Spleen (tissue), 13 donors: ENCODE measurements at places on chromosomes 13 and 19. TPM values are rescaled to one million over a fixed set of nuclear protein-coding genes. Genes with fewer than 3 reads are reported as not detected.

GRCh38 chr13:74865656-74866055 is 616.3 kb downstream of the TBC1D4 start:
- H3K4me1 ChIP-seq: no peaks in the 10 kb centered on the region
- H3K27ac ChIP-seq: no peak overlapping the region
- DNase-seq: no peak
- no peaks in the 10 kb centered on the region for H3K27me3 ChIP-seq
- no peak overlapping the region for H3K4me3 ChIP-seq

GRCh38 chr19:55473225-55474012 is 3.0 kb upstream of the ZNF628 start:
- H3K4me3 ChIP-seq: no peak overlapping the region
- peak overlapping the region; percentile 56 for H3K27ac ChIP-seq

DNA sequence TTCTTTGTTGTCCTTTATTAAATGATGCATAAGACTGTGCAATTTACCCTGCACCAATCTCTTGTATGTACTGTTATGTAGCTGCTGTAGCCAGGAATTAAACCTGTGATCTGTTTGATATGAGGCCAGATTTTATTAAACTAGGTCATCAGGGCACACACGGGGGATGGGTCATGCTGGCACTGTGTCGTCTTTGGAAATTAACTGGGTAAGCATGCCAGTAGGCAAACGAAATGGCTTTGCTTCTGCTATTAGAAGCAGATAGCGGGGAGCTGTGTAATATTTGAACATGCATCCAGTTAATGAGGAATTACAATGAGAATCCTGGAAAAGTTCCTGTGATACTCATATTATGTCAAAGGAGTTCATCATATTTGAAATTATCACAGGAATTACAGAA is 23.5 kb downstream of the MTUS2 start:
- no peaks in the 10 kb centered on the region for H3K27me3 ChIP-seq
- no peaks in the 10 kb centered on the region for H3K4me1 ChIP-seq
- H3K36me3 ChIP-seq: no peaks in the 10 kb centered on the region
- no peak overlapping the region for H3K4me3 ChIP-seq

DNA sequence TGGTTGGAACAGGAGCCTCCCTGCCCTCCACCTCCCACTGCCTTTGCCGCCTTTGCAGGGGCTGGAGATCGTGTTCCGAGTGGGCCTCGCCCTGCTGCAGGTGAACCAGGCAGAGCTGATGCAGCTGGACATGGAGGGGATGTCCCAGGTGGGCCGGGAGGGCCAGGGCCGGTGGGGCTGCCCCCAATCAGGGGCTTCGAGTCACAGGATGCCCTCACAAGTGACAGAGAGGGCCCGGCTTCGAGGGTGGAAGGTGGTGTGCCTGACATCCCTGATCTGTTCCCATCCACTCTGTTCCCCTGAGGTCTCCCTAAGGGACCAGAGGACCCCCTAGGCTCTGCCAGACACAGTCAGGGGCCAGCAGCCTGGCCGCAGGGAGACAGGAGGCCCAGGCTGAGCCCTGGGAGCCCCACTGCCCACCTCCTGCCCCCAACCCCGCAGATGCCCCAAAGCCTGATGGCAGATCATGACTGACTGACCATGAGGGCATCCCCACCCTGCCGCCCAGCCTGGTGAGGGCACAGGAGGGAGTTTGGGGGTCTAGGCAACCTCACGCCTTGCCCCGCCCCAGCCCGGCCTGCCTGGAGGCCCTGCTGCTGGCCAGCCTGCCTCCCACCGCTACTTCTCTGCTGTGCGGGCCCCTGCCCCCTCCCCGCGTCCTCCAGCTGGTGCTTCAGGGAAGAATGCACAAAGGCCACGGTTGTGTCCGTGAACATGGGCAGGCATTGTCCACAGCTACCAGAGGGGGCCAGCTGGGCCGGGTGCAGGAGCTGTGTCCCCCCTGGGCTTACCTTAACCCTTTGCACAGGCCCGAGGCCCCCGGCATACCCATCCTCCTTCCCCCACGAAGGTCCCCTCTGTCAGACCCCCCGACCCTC is 21.8 kb downstream of the EVI5L start:
- peaks cover 10% of the 10 kb centered on the region for H3K4me1 ChIP-seq
- no peak for DNase-seq
- H3K4me3 ChIP-seq: no peak overlapping the region
- H3K27me3 ChIP-seq: no peaks in the 10 kb centered on the region

ADGRE1 gene
- 20.7 TPM for total RNA-seq

DNA sequence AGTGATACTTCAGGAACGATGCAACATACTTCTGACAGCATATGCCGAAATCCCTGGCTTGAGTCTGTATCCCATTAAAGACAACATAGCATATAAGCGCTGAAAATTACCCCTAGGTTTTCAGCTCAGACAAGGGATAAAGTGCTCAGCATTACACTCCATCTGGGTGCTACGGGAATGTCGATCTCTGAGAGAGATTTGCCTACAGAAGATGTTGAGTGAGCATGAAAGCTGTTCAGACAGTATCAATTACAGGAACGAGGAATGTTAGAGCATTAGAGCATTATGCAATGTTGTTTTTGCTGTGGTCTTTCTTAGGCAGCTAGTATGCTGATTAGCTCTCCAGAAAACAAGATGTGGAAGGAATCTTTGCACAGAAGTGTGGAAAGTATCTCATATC is 484.5 kb downstream of the LIG4 start:
- H3K27ac ChIP-seq: no peak overlapping the region
- no peaks in the 10 kb centered on the region for H3K27me3 ChIP-seq
- DNase-seq: no peak
- H3K4me1 ChIP-seq: no peaks in the 10 kb centered on the region
- no peak overlapping the region for H3K4me3 ChIP-seq

ZNF302 gene
- total RNA-seq: 35.7 TPM

FPR3 gene
- total RNA-seq: 3.4 TPM

DNA sequence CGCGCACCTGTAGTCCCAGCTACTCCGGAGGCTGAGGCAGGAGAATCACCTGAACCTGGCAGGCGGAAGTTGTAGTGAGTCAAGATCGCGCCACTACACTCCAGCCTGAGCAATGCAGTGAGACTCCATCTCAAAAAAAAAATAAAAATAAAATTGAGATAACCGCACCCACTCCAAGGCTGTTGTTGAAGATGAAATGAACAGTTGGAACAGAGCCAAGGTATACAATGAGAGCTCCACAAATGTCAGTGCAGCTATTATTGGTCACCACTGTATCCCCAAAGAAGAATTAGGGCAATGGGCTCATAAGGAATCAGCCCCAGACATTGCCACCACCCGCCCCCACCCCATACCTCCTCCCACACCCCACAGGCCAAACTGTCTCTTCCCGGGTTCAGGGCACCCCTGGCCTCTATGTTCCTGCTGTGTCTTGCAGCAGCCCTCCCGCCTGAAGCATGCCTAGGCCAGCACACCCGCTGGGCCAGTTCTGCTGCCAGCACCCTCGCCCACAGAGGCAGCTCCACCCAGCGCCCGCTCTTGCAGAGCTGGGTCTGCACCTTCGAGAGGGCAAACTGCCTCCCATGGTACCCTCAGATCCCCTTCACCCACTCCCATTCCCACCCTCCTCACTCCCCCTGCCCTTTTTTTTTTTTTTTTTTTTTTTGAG is 3.5 kb upstream of the S1PR5 start:
- no peaks in the 10 kb centered on the region for H3K36me3 ChIP-seq
- no peak for DNase-seq
- H3K4me3 ChIP-seq: no peak overlapping the region

ZNF805 gene
- total RNA-seq: 17.0 TPM

SLC25A41 gene
- not detected for total RNA-seq

GRCh38 chr13:24042710-24043440 is 117.6 kb upstream of the SPATA13 start:
- no peak overlapping the region for H3K27ac ChIP-seq
- no peak overlapping the region for H3K4me3 ChIP-seq

GRCh38 chr19:35856546-35857149 is at the start of gene KIRREL2:
KIRREL2 (plus strand) TSS chr19:35856911; CDS start chr19:35857120, 209 bp downstream.
- peaks cover 65% of the 10 kb centered on the region for H3K27me3 ChIP-seq
- peak within 1 kb of the TSS; percentile 72 for H3K4me3 ChIP-seq

DNA sequence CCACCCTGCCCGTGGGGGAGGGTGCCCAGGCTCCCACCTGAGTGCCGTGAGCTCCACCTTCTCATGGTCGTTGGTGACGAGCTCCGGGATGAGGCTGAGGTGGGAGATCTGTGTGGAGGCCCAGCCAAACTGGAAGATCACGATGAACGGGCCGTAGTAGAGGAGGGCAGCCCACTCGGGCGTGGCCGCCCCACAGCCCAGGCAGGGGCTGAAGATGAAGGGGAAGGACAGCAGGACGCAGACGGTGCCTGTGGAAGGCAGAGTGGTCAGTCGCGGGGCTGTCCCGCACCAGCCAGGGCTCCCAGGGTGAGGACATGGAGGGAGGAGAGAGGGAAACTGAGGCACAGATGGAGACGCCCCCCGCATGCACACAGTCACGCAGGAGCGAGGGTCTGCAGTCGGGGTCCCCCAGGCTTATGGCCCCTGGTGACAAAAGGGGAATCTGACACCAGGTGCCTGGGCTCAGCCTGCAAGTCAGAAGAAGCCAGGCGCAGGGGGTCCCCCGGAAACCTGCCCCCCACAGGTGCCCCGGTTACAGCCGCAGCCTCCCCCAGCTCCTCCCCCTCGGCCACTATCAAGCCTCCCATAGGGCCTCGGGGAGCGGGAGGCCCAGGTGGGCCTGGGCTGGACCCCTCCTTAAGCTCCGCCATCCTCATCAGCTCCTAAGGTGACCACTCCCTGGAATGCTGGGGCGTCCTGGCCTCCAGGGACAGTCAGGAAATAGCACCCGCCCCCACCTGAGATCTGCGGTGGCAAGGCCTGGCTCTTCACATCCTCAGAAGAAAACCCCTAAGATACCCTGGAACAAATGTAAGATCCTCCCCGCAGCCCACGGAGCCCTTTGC is 6.2 kb downstream of the MFSD12 start:
- peak; percentile 73 for DNase-seq
- no peak overlapping the region for H3K4me3 ChIP-seq
- peaks cover 87% of the 10 kb centered on the region for H3K4me1 ChIP-seq
- no peaks in the 10 kb centered on the region for H3K27me3 ChIP-seq
- H3K36me3 ChIP-seq: no peaks in the 10 kb centered on the region

DNA sequence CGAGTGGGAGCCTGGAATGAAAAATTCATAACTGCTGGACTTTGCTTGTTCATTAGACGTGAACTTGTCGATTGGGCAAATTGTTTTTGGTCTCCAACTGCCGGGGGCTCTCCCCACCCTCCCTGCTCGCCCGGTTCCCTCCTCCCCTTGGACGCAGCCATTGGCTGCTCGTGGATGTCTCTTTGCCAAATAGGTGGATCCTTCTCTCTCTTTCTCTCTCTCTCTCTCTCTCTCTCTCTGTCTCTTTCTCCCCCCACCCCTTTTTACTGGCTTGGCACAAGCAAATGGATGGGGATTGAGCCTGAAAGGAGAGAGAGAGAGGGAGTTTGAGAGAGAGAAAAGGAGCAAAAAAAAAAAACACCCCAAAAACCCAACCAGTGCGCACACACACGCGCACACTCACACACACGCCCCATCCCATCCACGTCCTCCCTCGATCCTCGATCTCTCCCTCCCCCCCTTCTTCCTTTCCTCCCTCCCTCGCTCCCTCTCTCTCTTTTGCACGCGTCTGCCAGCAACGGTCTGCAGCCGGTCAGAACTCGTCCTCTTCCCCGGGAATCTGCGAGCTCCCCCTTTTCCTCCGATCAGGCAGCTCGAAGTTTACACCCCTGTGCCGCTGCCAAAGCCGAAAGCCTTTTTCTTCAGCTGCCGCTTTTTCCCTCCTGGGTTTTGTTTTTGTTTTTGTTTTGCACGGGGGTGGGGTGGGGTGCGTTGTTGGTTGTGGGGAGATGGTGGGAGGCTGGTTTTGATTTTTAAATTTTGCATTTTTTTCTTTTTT is 27.8 kb downstream of the NFIX start:
- H3K27ac ChIP-seq: peak overlapping the region; percentile 91
- no peak for DNase-seq
- H3K4me1 ChIP-seq: peaks cover 73% of the 10 kb centered on the region
- peak overlapping the region; percentile 1 for H3K4me3 ChIP-seq
- H3K36me3 ChIP-seq: no peaks in the 10 kb centered on the region
- peaks cover 35% of the 10 kb centered on the region for H3K27me3 ChIP-seq

- H3K4me3 ChIP-seq: no peak overlapping the region
- DNase-seq: no peak
- H3K4me1 ChIP-seq: no peaks in the 10 kb centered on the region
These were observed 32.1 kb downstream of the KCTD12 start for GRCh38 chr13:76853921-76854608.

LMO7 gene
- 8.4 TPM for total RNA-seq

DHPS gene
- total RNA-seq: 86.8 TPM

DNA sequence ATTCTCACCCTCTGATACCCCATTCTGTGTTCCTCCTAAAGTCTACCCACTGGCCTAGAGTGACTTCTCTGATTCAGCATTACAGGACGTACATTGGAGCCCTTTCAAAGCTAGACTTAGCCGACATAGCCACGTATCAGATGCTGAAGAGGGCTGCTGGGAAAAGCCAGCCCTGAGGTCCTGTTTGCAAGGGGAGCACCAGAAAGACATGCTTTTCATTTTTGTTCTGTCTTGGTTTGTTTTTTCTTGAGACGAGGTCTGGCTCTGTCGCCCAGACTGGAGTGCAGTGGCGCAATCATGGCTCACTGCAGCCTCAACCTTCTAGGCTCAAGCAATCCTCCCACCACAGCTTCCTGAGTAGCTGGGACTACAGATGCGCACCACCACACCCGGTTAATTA is 6.3 kb upstream of the ZSWIM4 start:
- no peaks in the 10 kb centered on the region for H3K36me3 ChIP-seq
- DNase-seq: peak; percentile 75
- H3K27ac ChIP-seq: no peak overlapping the region
- no peak overlapping the region for H3K4me3 ChIP-seq

GRCh38 chr13:90623318-90624011 is 724.0 kb upstream of the MIR17HG start:
- no peaks in the 10 kb centered on the region for H3K36me3 ChIP-seq
- no peak for DNase-seq
- H3K4me1 ChIP-seq: no peaks in the 10 kb centered on the region
- no peak overlapping the region for H3K4me3 ChIP-seq
- no peak overlapping the region for H3K27ac ChIP-seq

DNA sequence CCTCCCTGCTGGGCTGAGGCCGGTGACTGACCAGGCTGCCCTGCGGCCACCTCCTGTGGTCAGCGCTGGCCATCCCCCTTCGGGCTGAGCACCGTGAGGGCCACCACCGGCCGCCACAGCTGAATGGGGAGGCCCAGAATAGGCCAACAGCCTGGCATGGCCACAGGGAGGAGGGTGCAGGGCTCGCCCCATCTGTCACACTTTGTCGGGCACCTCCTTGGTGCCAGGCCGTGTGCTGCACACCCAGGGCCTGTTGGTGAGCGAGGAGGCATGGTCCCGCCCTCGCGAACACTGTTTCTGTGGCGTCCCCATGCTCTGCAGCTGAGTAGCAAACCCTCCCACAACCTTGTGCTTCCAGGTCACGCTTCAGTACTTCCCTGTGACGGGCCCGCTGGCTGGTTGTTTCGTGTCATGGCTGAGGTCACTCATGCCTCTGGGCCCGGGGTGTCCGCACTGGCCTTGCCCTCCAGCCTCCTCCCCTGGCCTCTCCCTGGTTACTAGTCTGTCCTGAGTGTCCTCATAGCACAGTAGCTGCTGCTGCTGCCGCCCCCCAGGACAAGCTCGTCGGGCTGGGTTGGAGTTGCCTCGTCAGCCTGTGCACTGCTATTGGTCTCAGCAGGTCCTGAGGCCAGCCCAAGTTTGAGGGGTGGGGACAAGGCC is 15.2 kb downstream of the EPN1 start:
- no peak overlapping the region for H3K4me3 ChIP-seq
- no peak overlapping the region for H3K27ac ChIP-seq
- peak; percentile 65 for DNase-seq
- peaks cover 94% of the 10 kb centered on the region for H3K36me3 ChIP-seq
- no peaks in the 10 kb centered on the region for H3K4me1 ChIP-seq
- H3K27me3 ChIP-seq: no peaks in the 10 kb centered on the region

- H3K27me3 ChIP-seq: no peaks in the 10 kb centered on the region
- H3K4me1 ChIP-seq: no peaks in the 10 kb centered on the region
- DNase-seq: no peak
- no peaks in the 10 kb centered on the region for H3K36me3 ChIP-seq
- no peak overlapping the region for H3K27ac ChIP-seq
- no peak overlapping the region for H3K4me3 ChIP-seq
These were observed 646 bp upstream of the SLC10A2 start for GRCh38 chr13:103066781-103067345.
